ENCODE measurements at places on chromosomes 13 and 19.
A peak's percentile ranks its signal among the peaks of the same experiment; 100 is the strongest.

DNA sequence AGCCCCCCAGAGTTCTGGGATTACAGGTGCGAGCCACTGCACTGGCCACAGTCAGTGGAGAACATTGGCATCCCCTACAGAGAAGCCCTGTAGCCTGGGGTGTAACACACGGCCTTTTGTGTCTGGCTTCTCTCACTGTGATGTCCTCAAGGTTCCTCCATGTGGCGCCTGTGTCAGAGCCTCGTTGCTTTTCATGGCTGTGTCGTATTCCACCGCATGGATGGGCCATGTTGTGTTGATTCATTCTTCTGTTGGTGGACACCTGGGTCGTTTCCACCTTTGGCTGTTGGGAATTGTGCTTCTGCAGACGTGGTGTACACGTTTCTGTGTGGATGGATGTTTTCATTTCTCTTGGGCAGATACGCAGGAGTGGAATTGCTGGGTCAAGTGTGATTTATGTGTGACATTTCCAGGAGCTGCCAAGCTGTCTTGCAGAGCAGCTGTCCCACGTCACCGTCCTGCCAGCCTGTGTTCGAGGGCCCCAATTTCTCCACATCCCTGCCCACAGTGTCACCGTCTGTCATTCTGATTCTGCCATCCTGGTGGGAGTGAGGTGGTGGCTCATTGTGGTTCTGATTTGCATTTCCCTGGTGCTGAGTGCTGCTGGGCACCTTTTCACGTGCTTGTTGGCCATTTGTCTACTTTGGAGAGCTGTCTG, 59.4 kb downstream of the KDM4B start:
- DNase-seq: no peak

DNA sequence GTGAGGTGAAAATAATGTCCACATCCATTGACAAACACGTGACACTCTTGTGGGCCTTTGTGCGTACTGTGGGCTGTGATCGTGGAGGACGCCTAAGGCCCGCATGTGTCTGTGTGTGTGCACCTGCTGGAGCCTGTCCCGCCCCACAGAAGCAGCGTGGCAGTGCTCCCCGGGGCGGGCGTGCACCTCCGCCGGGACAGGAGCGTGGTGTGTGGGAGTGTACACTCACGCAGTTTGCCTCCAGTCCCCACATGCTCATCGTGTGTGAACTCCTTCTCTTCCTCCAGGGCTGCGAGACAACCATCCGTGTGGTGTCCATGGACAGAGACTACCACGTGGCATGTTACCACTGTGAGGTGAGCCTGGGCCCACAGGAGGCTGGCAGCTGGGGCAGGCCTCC, 13.9 kb downstream of the WTIP start:
- no peak for DNase-seq

GRCh38 chr19:5479958-5480357, 24.7 kb downstream of the ZNRF4 start:
- no peak for DNase-seq

GRCh38 chr13:46716821-46717220, 80.1 kb downstream of the ESD start:
- no peak for DNase-seq

DNA sequence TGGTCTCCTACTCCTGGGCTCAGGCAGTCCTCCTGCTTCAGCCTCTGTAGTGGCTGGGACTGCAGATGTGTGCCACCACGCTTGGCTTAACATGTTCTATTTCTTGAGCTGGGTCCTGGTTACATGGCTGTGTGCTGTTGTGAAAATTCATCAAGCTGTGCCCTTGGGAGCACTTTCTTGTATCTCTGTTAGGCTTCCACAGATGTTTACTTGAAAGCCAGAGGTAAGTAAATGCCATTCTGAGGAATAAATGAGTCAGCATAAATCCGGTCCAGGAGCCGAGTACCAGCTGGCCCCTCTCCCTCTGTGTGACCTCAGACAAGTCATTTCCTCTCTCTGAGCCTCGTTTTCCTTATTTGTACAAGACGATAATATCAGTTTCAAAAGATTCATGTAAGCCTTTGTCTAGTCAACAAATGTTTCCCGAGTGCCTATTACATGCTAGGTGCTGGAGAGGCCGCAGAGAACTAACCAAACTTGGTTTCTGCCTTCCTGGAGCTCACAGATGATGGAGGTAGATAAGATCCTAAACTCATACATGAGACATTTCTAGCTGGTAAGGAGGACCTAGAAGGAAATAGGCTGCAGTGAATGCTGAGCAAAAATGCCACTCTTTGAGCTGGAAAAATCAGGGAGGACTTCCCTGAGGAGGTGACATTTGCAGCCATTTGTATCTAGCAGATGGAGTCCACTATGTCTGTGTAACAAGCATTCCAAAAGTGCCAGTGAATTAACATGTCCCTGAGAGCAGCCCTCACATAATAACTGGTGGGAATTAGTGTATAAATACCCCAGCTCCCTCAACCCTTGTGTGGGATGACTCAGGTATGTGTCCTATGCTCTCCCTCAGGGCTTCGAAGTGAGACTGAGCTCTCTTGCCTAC, 2.7 kb upstream of the RASAL3 start:
- no peak for DNase-seq

DNA sequence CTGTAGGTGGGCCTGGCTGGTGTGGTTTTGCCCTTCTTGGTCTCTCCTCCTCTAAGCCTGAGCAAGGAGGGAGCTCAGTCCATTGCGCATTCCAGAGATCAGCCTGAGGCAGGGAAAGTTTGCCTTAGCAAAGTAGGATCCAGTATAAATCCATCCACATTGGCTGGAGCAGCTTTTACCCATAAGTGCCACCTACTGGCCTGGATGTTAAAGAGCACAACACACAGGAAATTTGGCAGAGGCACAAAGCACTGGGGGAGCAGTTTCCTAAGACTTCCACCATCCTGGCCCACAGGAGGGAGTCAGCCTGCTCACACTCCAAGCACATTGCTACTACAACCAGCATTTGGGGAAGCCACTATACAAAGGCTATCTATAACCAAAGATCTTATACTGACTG, 1124.2 kb downstream of the SLITRK1 start:
- no peak for DNase-seq

DNA sequence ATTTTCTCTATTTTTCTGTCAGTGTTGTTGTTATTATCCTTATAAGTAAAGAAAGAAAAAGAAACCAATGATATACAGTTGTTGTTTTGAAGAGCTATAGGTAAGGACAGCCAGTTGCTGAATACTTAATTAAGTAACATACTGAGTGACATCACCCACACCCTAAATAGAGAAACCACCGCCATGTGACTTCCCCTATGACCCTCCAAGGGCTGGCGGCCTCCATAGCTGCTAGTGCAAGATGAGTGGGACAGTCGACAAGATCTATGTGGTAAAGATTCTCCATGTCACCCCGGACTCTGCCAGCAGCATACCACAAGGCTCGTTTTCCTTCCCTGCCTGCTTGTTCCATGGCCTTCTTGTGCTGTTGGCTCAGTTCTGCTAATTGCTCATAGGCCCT, 221.1 kb downstream of the DNAJC15 start:
- DNase-seq: no peak

GRCh38 chr13:67278235-67278634, 48.1 kb upstream of the PCDH9 start:
- no peak for DNase-seq

- no peak for DNase-seq
These were observed 1.2 kb upstream of the NUMBL start for GRCh38 chr19:40691421-40692211.

DNA sequence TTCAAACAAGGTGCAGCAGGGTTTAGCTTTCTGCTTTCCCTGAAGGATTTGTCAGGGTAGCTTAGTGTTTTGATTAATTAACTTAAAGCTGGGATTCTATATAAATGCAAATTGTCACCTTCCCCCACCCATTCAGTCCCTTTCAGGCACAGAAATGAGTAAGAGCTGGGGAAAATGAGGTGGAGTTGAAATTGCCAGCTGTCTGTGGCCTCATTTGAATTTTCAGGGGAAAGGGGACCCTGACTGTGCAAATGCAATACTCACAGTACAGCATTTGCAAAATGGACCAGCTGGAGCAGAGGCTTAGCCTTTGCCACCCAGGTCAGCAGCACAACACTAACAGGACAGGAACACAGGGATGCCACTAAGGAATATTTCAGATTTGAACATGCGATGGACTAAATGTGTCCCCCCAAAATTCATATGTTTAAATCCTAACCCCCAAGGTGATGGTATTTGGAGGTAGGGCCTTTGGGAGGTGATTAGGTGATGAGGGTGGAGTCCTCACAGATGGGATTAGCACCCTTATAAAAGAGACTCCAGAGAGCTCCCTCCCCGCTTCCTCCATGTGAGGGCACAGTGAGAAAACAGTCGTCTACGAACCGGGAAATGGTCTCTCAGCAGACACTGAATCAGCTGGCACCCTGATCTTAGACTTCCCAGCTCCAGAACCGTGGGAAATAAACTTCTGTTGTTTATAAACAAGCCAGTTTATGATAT, 59.5 kb upstream of the CYSLTR2 start:
- no peak for DNase-seq

GRCh38 chr13:25468325-25469168, 96.8 kb downstream of the ATP8A2 start:
- no peak for DNase-seq

DNA sequence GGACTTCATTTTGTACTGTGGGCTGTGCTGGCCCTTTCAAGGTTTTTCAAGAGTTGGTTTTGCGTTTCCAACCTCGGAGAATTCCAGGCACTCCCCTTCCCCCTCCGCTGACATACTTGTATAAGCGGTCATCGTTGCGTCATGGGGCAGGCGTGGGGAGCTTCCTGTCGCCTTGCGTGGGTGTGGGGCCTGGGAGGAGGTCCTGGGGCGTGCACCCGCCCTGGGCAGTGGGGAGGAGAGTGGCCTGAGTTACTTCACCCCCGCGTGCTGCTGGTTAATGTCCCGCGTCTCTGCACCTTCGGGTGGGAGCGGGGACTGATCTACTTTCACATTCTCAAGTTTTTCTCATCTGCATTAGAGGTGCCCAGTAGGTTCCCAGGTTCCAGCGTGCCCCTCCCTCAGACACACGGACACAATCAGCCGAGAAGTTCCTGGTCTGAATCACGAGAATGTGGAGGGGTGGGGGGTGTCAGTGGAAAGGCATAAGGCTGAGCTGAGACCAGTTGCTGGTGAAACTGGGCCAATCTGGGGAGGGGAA, 4.1 kb downstream of the IER2 start:
- peak; percentile 60 for DNase-seq

DNA sequence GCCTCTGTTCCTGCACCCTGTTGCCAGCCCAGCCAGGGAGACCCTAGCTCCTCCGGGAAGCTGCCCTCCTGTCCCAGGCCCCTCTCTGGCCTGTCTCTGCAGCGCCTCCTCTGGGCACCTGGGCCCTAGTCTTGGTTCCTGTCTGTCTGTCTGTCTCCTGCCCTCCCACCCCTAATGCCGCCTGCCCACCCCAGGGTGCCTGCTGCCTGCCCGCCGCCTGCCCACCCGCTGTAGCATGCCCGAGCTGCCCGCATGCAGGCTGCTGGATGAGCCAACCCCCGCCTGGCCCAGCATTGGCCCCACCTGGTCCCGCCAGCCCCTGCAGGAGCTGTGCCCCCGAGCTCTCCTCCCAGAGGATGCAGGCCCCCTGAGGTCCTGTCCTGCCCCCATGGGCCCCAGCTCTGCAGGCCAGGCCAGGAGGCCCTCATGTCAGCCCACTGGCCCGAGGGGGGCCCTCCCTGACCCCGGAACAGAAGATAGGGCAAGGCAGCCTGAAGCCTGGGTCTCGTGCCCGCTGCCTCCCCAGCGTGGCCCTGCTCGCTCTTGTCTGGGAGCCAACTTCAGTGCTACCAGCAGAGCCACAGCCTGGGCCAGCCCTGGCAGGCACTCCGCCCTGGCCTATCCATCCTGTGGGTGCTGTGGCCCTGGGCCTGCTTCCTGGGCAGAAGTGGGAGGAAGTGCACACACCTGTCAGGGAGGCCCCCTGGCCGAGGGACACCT, 5.2 kb downstream of the MAP2K7 start:
- DNase-seq: no peak

GRCh38 chr19:52735734-52736133, 890 bp upstream of the ZNF611 start:
- no peak for DNase-seq

DNA sequence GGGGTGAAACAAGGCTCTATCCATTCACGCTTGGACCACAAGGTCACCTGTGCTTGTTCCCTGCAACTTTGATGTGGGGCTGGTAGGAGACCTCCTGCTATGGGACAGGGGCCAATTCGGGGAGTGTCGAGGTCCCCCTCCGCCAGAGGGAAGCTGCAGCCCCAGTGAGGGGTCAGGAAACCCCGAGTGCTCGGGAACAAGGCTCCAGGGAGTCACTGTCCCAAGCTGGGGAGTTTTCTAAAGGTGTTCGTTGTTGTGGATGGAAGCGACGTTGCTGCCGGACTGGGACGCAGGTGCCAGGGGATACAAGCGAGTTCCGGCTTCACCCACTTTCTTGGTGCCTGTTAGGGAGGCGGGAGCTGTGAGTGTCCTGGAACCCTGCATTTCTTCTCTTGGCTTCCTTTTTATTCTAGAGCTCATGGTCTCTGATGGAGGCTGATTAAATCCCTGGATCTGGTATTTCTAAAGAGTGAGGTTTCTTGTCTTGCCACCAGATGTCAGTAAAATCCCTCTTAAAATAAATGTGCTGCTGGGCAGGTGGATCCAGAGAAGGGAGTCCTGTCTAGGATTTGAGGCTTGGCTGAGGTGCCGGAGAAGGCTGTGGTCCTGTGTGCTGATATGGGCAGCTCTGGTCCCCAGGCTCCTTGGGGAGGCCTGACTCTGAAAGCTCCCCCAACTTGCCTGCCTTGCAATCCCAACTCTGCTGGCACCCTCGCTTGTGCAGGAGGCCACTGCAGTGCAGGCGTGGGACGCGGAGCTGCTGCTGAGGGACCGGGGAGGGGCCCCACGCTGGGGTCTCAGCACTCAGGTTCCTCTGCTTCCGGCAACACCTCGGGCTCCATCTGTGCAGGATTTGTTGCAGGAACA, 153.9 kb downstream of the TEX29 start:
- DNase-seq: no peak

DNA sequence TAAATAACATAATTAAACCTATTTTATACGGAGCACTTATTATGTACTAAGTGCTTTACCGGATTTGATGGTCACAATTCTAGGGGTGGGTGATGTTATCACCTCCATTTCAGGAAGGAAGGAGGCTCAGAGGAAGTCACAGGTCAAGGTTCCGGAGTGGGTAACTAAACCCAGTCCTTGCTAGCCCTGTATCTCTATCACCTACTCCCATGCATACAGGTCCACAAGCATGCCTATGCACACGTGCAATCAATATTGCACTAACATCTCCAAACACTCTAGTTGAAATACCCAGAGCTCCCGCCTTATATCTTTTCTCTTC, 17.8 kb upstream of the FOSB start:
- no peak for DNase-seq

GRCh38 chr19:33921165-33921564, 124.5 kb downstream of the KCTD15 start:
- no peak for DNase-seq

- DNase-seq: no peak
These were observed 495 bp downstream of the DCLK1 start for GRCh38 chr13:36130552-36131221.

DNA sequence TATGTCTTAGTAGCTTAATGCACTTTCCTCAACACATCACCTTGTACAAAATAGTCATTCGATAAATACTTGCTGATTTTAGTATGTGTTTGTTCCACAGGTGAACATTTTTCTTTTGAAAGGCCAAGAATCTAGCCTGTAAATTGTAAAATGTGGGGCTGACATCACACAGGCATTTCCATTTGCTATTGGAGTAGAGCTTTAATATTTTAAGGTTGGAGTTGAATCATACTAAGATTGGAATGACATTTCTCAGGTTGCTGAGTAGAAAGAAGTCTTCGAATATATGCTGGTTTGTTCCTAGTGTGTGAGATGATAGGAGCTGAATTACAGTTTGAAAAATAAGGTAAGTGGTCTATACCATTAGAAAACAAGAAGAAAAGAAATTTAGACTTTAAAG, 112.3 kb upstream of the FRY start:
- DNase-seq: no peak

- no peak for DNase-seq
These were observed 1.0 kb upstream of the ICAM5 start for GRCh38 chr19:10288662-10289166.

Data from esophagus squamous epithelium (tissue), 5 donors.